Activated B cell treated with CpG ODN at 0.5 μM for 24 hours (primary cell): ENCODE measurements at places on chromosomes 7 and 10.
A peak's percentile ranks its signal among the peaks of the same experiment; 100 is the strongest.

DNA sequence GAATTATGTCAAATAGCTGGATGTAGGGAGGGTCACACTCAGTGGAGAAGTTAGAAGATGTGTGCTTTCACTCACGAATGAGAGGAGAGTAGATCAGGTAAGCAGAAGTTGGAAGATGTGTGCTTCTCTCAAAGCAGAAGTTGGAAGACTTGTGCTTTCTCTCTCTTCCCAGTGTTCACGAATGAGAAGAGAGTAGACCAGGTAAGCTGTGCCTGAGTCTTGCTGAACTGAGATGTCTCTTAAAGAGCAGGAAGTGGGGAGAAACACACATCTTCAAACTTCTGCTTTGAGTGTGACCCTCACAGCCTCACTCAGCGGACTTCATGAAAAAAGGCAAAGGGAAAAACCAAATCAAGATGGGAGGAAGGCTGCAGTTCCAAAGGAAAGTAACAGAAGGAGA lies 7.0 kb upstream of the TMEM243 start:
- no peak for DNase-seq

- no peak for DNase-seq
These were observed 1355.5 kb upstream of the LRRTM3 start for GRCh38 chr10:65570143-65571010.

- no peak for DNase-seq
These were observed 299.4 kb downstream of the DNAJB9 start for GRCh38 chr7:108869070-108869469.

DNA sequence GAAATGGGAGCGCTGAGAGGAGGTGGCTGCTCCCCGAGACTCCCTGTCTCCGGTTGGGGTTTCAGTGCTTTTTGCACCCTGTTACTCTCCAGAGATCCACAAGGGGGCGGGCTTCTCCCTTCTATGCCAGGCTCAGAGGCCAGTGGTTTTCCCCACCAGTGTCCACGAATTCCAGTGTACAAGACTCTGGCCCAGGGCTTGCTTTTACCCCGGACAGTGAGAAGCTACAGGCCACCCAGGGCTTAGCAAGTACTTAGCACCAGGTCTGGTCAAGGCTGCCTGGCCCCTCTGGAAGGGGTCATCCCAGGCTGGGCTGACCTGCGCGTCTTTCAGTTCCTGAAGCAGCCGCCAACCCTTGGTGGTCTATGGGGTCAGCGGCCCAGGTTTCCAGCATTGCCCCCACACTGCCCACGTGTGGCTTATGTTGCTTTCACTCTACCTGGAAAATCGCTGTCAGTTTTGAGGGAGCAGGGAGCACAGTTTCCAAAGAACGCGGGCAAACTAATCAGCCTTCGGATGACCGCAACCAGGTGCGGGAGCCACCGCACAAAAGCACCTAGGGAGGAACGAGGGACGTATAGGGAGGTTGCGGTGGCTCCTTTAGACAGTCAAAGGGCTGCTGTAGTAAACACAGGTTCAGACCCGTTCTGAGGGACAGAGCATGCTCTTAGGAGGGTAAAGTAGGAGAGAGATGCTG lies 6.8 kb downstream of the CYP26A1 start:
- no peak for DNase-seq

- DNase-seq, result no peak
These were observed 8.8 kb upstream of the DNTT start for GRCh38 chr10:96295475-96295874.

GRCh38 chr7:83415840-83416239 lies 233.1 kb downstream of the SEMA3E start:
- DNase-seq, result no peak

GRCh38 chr10:122227754-122228153 lies 43.3 kb upstream of the BTBD16 start:
- DNase-seq, result no peak

DNA sequence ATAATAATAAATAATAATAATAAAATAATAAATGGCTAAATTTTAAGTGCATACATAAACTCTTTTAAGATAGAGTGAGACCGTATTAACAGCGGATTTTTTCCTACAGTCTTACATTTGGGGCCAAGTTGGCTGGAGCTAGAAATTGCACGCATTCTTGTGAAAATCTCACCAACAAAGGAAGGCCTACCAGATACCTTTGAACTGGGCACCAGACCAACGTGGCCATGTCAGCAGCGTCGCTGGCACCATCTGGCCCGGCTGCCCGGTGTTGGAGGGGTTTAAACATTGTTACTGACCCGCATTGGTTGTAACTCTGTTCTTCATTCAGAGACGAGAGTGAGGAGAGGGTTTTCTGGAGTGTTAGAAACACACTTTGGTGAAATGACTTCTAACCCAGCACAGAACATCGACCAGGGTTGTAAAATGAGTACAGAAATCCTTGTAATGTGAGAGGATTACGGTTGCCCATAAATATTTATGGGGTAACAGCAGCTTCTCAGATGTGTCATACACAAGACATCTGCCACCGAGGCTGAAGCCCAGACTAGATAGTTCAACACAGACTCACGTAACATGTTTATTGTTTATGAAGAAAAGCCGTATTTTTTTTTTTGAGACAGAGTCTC lies 34.6 kb upstream of the UNCX start:
- DNase-seq, result no peak

DNA sequence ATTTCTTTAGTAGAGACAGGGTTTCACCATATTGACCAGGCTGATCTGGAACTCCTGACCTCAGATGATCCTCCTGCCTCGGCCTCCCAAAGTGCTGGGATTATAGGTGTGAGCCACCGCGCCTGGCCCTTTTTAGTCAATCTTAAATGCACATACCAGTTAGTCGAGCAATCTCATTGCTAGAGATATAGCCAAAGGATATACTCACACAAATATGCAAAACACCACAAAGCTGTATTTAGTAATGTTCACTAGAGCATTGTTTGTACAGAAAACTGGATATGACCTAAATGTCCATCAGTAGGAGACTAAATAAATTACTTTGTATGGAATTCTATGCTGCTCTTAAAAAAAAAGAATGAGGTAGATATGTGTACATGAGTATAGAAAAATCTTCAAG lies 24.5 kb upstream of the IL6 start:
- DNase-seq, result no peak

GRCh38 chr10:74898201-74898976 lies 72.0 kb downstream of the KAT6B start:
- DNase-seq, result no peak

GRCh38 chr7:155263581-155264143 lies 34.0 kb upstream of the INSIG1 start:
- no peak for DNase-seq

DNA sequence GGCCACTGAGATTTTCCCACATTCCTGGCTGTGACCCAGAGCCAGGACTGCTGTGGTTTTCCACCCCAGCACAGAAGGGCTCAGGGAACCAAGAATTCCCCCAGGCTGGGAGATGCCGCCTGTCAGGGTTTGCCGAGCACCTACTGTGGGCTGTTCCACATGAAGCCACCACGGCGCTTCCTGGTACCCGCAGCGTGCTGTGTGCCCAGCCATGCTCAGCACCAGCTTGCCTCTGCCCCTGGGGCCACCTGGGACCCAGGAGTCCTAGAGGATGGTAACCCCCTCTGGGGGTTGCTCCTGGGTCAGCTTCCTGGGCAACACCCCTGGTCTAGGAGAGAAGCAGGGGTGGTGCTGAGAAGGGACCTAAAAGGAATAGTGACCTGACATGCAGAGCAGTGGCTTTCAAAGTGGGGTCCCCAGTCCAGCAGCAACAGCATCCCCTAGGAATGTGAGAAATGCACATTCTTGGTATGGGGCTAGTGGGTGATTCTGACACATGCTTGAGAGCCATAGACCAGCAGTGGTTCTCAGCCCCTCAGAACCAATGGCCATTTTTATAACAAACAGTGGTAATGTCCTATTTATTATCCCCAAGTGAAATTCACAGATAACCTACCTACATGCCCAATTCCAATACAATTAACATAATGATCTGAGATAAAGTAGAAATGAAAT lies 53.4 kb downstream of the TSPAN15 start:
- no peak for DNase-seq

DNA sequence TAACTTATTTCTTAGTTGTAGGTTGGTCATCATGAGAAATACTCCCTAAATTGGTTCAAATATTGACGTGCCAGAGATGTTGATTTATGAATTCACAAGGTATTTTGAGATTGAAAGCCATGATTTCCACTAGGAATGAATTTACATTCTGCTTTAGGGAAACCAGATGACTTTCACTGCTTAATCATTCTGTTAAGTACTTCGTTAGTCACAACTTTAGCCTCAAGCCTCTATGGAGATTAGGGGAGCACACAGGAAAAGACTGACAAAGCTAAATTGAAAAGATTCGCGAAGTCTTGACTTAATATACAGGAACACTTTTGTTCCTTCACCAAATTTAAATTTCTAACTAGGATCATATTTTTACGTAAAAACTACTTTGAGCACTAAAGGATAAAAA lies 250.4 kb upstream of the CACNA2D1 start:
- DNase-seq, result no peak

DNA sequence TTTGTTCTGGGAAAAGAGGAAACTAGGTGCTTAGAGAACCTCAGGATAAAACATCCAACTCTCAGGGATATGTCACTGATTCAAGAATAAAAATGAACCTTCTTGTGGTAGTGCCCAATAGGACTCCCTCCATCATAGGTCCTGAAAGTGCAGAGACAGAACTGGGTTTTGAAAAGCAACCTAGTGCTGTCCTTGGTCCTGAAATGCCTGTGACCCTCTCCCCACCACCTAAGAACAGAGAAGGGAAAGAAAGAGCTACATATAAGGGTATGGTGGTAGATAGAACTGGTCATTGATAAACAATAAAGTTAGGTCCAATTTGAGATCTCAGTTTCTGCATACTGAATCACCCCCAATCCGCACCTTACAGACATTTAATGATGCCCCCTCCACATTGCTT lies 953.3 kb downstream of the XPNPEP1 start:
- no peak for DNase-seq

DNA sequence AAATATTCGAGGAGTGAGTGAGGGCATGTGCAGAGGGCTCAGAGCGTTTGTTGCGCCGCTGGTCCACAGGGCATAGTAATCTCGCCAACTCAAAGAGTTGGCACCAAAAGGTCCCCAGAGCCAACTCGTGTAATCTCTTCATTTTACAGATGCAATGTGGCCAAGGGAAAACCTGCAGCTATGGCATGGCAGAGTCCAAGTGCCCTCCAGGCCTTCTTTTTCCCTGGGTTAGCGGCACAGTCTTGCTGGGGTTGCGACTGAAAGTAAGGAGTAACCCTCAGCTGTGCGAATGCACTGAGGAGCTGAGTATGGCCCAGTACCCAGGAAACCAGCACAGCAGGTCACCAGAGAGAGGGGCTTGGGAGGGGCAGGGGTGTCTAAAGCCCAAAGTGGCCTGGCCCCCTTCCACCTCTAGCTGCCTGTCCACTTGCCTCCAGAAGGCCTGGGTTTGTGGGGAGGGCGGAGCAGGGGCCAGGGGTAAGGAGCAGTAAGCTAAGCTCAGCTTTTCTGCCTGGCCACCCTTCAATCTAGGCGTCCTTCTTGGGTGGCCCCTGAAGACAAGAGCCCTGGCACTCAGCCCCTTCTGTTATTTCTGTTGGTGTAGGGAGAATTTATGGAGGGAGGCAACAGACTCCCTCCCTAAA lies 3.3 kb upstream of the GAD2 start:
- no peak for DNase-seq

DNA sequence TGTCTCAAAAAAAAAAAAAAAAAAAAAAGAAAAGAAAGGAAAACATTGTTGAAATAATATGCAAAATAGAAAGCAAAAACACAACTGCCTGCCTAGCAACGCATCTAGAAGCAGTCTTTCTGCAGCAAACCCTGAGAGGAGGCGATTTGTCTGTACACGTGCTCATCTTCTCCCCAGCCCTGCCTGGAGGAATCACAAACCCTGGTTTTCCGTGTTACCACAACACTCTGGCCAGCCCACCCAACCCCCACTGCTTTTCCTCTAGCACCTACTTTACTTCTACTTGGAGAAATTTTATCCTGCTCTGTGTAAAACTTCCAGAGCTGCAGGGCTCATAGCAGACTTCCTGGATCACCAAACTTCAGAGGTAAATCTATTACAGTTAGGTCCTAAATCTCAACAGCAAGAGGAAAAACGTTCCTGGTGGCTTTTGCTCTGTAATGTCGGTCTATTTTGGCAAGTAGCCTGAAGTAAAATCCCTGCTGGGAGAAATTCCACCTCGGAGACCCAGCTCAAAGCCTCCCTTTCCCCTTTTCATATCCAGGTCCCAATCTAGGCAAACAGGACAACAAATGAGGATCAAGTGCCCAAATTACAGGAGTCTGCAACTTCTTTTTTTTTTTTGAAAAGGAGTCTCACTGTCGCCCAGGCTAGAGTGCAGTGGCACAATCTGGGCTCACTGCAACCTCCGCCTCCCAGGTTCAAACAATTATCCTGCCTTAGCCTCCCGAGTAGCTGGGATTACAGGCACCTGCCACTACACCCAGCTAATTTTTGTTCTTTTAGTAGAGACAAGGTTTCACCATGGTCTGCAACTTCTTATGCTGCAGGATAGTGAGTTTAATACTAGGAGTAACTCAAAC lies 91.6 kb downstream of the DNMBP start:
- DNase-seq, result no peak

- DNase-seq, result peak; percentile 27
These were observed 9.4 kb downstream of the SH3PXD2A start for GRCh38 chr10:103845972-103846371.

DNA sequence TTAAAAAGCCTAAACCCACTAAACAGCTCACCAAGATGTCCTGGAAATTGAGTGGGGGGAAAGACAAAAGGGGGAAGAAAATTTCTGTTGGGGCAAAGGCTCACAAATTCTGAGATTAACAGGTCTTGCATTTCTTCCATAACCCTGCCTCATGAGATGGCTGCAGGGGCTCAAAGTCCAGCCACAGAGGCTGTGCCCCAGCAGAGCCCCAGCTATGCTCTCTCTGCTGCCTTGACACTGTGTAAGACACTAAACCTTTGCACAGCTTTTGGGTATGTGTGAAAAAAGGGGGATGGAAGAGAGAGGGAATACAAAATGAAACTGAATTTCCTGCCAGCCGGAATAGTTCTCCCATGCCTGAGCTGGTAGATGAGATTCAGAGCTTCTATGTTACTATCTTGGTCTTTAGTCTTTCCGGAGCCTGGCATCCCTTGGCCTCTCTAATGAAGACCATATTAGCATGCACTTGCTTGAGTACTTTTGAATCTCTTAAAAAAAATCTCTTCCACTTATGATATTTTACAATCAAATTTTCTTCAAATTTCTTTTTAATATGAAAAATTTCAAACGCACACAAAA lies 240.0 kb upstream of the IMMP2L start:
- no peak for DNase-seq

DNA sequence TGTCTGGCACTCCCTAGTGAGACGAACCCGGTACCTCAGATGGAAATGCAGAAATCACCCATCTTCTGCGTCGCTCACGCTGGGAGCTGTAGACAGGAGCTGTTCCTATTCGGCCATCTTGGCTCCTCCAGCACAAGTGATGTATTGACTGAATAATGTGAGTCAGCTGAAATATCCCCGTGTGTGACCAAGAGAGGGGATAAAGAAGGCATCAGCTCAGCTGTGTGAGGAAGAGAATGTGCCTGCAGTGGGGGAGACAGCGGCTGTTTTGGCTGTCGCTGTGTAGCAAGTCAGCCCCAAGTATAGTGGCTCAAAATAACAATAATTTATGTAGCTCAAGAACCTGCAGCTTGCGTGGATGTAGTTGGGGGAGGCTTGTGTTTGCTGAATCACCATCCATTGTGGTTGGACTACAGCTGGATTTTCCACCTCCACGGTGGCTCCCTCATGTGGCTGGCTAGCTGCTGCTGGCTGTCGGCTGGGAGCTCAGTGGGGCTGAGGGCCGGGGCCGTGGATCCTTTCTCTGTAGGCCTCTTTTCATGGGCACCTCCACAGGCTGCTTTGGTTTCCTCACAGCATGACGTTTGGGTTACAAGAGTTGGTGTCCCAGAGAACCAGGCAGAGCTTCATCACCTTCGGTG lies 434.5 kb downstream of the CCSER2 start:
- no peak for DNase-seq

GRCh38 chr7:106080300-106080987 lies 31.7 kb downstream of the SYPL1 start:
- no peak for DNase-seq
